ENCODE measurements at places on chromosomes 2 and 18.

- DNase-seq = no peak
These were observed 84.0 kb downstream of the HDAC4 start for GRCh38 chr2:239316562-239317465.

DNA sequence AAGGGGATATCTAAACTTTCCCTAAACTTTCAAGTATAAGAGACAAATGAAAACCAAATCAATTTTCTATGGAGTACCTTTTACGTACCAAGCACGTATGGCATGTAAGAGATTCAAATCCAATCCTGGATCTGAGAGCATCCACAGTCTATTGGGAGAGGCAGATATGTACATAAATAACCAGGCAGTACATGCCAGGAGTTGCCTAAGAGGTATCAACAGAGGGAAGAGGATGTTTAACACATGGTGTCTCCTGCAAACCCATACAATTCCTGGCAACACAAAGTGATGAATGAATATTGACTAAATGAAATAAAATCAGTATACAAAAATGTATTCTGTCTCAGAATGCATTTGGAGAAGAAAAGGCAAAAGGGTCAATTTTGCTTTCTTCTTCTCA lies 116.6 kb downstream of the PIGN start:
- no peak for DNase-seq

GRCh38 chr2:239673641-239674040 lies 272.8 kb upstream of the HDAC4 start:
- no peak for DNase-seq

DNA sequence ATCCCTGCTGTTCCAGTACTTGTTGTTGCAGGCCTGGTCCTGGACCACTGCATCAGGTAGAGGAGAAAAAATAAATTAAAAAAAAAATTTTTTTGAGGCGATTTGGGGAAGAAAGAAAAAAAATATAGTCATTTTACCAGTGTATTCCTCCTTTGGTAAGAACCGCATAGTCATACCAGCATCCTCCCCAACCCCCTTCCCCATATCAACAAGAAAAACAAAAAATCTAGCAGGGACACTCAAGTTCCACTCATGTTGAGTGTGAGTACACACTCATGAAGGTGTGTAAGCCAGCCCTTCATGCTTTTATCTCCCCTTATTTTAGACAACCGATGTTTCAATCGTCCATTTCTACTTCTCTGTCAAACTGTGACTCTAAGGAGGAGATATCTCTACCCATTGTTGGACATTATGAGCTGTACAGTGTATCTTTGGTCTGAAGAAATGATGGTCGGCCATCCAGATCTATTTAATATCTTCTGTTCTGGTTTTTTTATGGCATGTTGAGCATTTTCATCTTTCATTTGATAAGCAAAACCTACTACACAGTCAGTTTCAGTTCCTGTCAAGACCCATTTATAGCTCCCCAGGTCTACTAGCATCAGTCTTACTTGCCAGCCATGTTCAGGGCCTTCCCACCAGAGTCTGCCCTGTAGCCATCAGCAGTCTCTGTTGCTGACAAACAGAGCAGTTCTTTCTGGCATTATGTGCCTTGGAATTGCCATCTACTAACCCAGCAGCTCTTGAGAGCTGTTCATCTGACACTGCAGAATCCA lies 20.0 kb downstream of the ELP2 start:
- DNase-seq = no peak

GRCh38 chr2:205405752-205406151 lies 276.5 kb upstream of the NRP2 start:
- DNase-seq = no peak

- no peak for DNase-seq
These were observed 222.1 kb downstream of the ANKRD30B start for GRCh38 chr18:14970027-14970426.

DNA sequence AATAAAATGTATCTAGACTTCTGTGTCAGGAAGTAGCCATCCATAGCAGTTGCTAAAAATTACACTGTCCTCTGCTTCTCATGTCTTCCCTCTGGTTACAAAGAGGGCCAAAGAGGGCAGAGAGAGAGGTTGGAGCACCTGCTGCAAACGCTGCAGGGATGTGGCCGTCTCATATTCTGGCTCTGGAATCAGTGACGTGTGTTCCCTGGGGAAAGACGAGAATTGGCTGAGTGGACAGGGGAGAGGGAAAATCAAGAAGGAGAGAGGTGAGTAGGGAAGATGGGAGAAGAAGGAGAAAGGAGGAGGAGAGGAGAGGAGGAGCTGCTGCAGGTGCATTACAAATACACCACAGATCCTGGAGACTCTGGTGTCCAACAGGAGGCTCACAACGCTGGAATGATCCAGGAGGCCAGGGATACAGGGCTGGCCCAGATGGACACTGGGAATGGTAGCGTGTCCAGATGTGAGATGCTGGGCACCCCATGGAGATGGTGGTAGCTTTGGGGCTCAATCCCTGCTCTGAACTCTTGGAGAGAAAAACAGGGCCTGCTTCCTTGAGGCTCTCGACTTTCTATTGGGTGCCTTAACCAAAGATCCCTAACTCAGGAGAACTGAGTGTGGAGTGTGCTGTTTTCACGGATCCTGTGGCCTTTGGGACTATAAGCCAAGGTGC lies 118.4 kb upstream of the PXDN start:
- no peak for DNase-seq

DNA sequence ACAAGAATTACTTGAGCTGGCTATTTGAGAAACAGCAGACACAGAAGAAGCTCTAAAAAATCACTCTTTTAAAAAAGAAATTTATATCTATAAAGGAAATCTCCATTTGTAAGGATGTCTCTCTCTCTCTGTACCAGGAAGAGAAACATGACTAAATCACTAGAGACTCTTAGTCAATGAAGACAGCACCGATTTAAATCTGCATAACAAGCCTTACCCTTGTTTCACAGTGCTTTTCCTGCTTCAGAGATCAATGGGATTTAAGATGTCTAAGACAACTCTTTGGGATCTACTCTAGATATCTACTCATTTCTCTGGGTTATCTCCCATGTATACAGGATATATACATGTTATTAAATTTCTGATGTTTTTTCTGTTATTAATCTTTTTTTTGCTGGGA lies 359.2 kb upstream of the RND3 start:
- DNase-seq = no peak

DNA sequence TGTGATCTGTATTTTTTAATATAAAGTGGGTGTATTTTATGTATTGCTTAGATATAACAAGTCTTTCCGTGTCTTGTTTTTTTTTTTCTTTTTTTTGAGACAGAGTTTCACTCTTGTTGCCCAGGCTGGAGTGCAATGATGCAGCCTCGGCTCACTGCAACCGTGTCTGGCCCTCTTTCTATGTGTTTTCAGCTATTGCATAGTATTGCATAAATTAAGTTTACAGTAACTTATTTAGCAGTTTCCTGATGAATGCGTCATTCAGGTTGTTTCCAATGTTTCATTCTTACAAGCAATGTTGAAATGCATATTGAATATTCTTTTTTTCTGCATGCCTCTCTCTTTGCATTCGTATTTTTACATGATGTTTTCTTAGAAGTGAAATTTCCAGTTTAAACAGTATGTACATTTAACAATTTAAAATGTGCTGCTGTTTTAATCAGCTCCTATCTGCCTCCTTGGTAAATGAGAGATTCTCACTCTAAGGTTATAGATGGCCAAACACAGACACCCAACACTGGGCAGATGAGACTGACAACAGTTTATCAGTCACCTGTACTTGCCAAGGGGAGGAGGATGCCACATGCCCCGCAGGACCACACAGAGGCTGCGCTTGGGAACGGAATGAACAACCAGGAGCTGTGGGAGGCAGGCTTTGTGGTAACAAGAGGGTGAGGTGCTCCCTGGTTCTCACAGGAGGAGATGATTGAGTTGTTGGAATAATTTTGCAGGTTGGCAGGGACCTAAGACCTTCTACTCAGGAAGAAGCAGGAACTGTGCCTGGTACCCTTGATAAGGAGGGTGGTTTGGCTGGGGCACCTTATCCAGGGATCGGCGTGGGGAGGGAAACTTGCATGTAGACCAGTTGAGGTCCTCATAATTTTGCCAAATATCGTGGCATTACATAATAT lies 7.5 kb downstream of the SLC9A4 start:
- DNase-seq = no peak

DNA sequence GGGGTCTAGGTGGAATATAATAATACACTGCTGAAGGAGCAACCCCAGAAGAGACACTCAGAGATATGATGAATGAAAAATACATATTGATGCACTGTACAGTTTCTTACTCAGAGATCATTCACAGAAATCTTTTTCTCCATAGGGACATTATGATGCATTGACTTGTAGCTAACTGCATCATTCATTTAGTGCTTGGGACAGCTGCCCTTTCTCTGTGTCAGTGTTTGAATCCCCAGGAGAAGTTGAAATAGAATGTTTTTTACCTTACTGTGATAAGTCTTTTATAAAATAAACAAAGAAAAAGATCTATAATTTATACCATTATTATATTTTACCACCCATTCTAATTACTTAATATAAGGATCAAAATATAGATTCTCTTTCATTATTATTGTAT lies 91.7 kb upstream of the DSEL start:
- no peak for DNase-seq

DNA sequence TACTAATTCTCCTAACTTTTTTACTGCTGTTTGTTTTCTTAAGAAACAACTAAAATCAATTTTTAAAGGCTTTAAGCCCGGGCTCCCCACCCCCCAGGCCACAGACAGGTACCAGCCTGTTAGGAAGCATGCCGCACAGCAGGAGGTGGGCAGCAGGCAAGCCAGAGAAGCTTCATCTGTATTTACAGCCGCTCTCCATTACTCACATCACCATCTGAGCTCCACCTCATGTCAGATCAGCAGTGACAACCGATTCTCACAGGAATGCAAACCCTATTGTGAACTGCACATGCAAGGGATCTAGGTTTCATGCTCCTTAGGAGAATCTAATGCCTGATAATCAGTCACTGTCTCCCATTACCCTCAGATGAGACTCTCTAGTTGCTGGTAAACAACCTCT lies 517.0 kb downstream of the NRXN1 start:
- no peak for DNase-seq

DNA sequence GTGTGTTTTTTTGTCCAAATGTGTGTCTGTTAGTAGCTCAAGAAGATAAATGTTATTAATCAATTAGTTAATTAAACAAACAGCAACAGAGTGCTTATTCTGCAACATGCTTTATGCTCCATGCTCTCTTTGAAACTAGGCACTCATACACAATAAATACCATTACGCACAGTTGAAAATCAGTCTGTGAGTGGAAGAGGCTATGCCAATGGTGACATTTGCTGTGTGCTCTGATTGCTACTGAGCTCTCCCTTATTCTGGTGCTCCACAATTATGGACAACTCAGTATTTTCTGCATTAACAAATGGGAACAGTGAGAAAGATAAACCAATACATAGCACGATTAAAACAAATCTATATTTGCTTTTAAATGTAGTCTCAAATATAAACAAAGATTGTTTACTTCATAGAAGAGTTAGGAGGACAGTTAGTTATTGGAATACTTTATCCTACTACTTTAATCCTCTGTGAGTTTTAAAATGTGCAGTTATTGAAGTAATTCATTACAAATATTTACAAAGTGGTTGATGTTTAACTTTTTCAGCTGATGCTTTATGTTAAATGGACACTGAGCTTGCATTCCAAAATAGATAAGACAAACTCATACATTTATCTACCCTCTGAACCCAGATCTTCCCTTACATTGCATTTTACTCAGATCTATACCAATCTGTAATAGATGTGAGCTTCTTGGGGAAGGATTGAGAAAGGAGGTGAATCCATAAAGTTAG lies 55.3 kb downstream of the NXPH2 start:
- DNase-seq = no peak

DNA sequence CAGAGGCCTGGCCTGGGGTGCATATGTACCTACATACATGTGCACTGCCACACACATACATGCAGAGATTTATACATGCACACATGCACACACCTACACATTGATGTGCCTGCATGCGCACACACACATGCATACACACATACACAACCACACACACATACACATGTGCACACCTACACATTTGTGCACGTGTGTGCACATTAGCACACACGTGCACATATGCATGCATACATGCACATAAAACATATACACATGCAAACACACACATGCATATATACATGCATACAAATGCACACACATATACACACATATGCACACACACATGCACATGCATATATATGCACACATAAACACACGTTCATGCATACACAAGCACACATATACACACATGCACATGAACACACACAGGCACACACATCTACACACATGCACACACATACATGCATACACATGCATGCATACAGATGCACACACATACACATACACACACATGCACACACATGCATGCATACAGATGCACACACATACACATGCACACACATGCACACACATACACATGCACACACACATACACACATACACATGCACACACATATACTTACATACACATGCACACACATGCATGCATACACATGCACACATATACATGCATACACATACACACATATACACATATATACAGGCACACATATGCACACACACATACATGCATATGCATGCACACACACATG lies 23.6 kb upstream of the OTOS start:
- no peak for DNase-seq

GRCh38 chr2:145032791-145033190 lies 512.9 kb upstream of the ZEB2 start:
- no peak for DNase-seq

DNA sequence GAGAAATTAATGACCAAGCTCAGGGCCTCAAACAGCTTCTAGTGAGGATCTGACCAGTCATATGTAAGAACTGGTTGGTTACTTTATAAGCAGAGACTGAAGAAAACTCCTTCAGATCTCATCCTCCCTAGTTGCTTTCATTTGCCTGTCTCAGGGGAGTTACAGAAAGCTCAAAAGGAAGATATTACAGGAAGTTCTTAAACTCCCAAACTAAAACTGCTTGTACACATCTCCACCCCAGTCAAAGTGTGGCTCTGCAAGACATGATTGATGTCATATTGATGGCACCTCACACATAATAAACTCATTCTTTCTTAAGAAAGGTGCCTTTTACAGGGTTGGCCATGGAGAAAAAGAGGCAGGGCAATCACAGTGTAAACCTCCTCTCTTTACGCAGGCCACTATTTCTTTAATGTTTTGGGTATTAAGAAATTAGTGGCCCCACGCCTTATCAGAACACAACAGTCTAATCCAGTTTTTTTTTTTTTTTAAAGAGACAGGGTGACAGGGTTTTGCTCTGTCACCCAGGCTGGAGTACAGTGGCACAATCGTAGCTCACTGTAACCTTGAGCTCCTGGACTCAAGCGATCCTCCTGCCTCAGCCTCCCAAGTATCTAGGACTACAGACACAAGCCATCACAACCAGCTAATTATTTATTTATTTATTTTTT lies 62.6 kb upstream of the STK17B start:
- DNase-seq = no peak

- no peak for DNase-seq
These were observed 4.4 kb upstream of the SEMA4C start for GRCh38 chr2:96874198-96874831.

GRCh38 chr2:231017231-231017598 lies 20.1 kb upstream of the C2orf72 start:
- DNase-seq = no peak
